Activated CD8-positive, alpha-beta memory T cell treated with anti-CD3 and anti-CD28 coated beads for 4 hours (primary cell): ENCODE measurements at places on chromosomes 11 and 22.

GRCh38 chr22:35510481-35510934 lies 30.1 kb upstream of the RASD2 start:
- no peak for DNase-seq

GRCh38 chr22:32411402-32411801 lies 645 bp downstream of the RTCB start:
- no peak for DNase-seq

GRCh38 chr22:44202261-44202789 lies 21.6 kb downstream of the PARVG start:
- no peak for DNase-seq

- DNase-seq, result no peak
Observed at GRCh38 chr11:77851503-77851902, 30.6 kb downstream of the AAMDC start.

DNA sequence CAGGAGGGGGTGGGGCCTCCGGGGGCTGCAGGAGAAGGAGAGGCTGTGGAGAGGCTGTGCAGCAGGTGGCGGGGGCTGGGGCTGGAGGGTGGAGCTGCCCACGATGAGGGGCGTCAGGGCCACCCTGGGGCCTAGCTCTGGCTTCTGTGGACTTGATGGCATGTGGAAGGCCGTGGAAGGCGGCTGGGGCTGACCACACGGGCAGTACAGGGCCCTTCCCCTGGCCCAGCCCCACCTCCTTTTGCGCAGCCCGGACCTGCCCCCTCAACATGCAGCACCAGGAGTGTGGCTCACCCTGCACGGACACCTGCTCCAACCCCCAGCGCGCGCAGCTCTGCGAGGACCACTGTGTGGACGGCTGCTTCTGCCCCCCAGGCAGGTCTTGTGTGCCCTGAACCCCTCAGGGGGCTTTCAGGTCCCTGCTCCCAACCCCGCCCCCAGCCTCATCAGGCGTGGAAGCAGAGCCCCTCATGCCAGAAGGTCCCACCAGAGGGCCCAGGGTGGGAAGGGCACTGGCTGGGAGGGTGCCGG lies 6.1 kb downstream of the MUC5B start:
- no peak for DNase-seq

- no peak for DNase-seq
Observed at GRCh38 chr11:281486-282161, 3.4 kb downstream of the NLRP6 start.

GRCh38 chr11:111718436-111718835 lies 47.8 kb downstream of the PPP2R1B start:
- DNase-seq, result no peak

DNA sequence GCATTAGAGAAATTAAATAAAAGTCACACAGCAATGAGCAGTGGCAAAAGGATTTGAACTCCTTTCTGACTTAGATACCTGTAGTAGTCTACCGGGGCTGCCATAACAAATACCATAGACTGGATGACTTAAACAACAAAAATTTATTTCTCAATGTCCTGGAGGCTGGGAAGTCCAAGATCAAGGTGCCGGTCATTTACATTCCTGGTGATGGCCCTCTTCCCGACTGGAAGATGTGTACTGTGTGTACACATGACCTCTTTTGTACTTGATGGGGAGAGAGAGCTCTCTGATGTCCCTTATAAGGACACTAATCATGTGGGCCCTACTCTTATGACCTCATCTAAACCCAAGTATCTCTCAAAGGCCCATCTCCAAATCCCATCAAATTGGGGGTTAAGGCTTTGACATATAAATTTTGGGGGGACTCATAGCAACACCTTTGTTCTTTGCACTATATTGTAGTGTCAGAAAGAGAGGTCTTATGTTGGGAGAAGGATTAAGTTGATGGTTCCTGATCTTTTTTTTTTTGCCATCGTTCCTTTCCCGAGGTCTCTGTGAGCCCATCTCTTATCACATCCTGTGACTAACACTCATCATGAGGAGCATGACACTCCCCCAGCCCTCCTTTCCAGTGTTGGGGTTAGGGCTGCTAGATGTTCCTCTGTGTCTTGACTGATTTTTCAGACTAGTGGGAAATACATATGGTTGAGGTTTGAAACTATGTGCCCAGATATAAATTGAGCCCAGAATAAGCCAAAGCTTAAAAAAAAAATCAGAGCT lies 104.3 kb downstream of the TRAF6 start:
- no peak for DNase-seq
